Activated naive CD8-positive, alpha-beta T cell treated with anti-CD3 and anti-CD28 coated beads, Interleukin-2, amount 10 ng/mL, durations not matched to agents 7 days and 5 days (primary cell): ENCODE measurements at places on chromosomes 13 and 19. TPM values are rescaled to one million over a fixed set of nuclear protein-coding genes. Genes with fewer than 3 reads are reported as not detected.

KCNN4 gene
- total RNA-seq = 38.3 TPM

HCST gene
- total RNA-seq = 190 TPM

KCNJ14 gene
- total RNA-seq = 1.4 TPM

AZU1 gene
- total RNA-seq = 0.25 TPM

WDR18 gene
- total RNA-seq = 54.3 TPM

KASH5 gene
- not detected for total RNA-seq

SULT2A1 gene
- not detected for total RNA-seq

SMIM24 gene
- 5.2 TPM for total RNA-seq

PRR20B gene
- total RNA-seq = not detected

PGLYRP1 gene
- total RNA-seq = not detected

IGFL2 gene
- total RNA-seq = not detected

BEST2 gene
- total RNA-seq = not detected

RANBP3 gene
- 104 TPM for total RNA-seq

SIGLEC12 gene
- total RNA-seq = 5.3 TPM

PSG11 gene
- not detected for total RNA-seq

NKG7 gene
- total RNA-seq = 263 TPM

MBD3L2 gene
- total RNA-seq = not detected

NCAN gene
- total RNA-seq = not detected

DCT gene
- total RNA-seq = 0.33 TPM

NAPSA gene
- total RNA-seq = 4.8 TPM

VSTM2B gene
- not detected for total RNA-seq

PGLYRP2 gene
- total RNA-seq = 0.19 TPM

TEX29 gene
- 0.51 TPM for total RNA-seq

SIGLEC10 gene
- total RNA-seq = 0.91 TPM

KLC3 gene
- total RNA-seq = not detected

UBE2M gene
- total RNA-seq = 81.2 TPM

CLEC17A gene
- total RNA-seq = not detected

ZNF229 gene
- total RNA-seq = 3.0 TPM

KLF1 gene
- total RNA-seq = 0.19 TPM

CEACAM4 gene
- total RNA-seq = not detected

OLFM2 gene
- 17.9 TPM for total RNA-seq

PLVAP gene
- total RNA-seq = 0.68 TPM

ZNF616 gene
- 12.1 TPM for total RNA-seq

SLC1A6 gene
- total RNA-seq = not detected

ZNF835 gene
- total RNA-seq = 3.8 TPM

S1PR2 gene
- total RNA-seq = 6.4 TPM

IGFL4 gene
- total RNA-seq = not detected

SYNGR4 gene
- not detected for total RNA-seq

MEIOSIN gene
- total RNA-seq = not detected

CD33 gene
- 7.7 TPM for total RNA-seq

PNMA8A gene
- 1.8 TPM for total RNA-seq

PDE4C gene
- total RNA-seq = 0.65 TPM

RXFP2 gene
- not detected for total RNA-seq

PDX1 gene
- not detected for total RNA-seq

ZNF528 gene
- 31.7 TPM for total RNA-seq

ZNF649 gene
- 19.7 TPM for total RNA-seq

CYP2S1 gene
- total RNA-seq = 1.2 TPM

SMIM17 gene
- not detected for total RNA-seq

DAND5 gene
- not detected for total RNA-seq

PTH2 gene
- total RNA-seq = not detected
